ENCODE measurements at places on chromosomes 11 and 22.

DNA sequence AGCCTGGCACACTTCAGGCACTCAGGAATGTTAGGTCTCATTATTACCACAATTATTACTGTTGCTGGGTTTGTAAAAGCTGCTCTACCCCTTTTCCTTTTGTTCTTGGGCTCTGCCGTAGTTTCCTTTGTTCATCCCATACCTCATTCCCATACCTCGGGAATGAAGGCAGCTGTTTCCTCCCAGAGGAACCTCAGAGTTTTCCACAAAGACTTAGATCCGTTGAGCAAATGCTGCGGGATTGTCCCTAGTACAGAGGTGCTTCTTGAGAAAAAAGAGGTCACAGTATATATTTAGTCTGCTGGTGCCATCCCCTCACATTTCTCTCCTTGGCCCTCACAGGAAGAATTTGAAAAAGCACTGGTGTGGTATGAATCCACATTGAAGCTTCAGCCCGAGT, 134.7 kb downstream of the TTC17 start:
- no peak for DNase-seq

GRCh38 chr11:120622189-120622875, 110.8 kb downstream of the GRIK4 start:
- DNase-seq, result no peak

GRCh38 chr22:47019012-47019790, 256.8 kb downstream of the TBC1D22A start:
- no peak for DNase-seq

DNA sequence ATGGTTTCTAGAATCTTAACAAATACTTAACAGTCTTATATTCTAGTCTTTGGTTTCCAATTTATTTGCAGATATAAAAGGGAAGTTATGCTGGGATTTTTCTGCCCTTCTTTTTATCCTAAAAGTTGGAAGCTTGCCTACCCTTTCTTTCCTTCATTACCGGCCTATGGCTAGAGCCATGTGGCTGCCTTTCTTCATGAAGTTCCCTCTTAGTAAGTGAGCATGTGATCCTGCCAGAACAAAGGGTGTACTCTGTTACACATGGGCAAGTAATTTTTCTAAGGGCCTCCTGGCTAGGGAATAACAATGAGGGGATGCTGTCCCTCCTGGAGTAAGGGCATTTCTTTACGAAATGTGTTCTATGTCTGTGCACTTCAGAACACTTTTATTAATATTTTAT, 252.1 kb upstream of the PITPNB start:
- no peak for DNase-seq

GRCh38 chr11:43834286-43834685, 46.3 kb upstream of the ALKBH3 start:
- DNase-seq, result no peak

DNA sequence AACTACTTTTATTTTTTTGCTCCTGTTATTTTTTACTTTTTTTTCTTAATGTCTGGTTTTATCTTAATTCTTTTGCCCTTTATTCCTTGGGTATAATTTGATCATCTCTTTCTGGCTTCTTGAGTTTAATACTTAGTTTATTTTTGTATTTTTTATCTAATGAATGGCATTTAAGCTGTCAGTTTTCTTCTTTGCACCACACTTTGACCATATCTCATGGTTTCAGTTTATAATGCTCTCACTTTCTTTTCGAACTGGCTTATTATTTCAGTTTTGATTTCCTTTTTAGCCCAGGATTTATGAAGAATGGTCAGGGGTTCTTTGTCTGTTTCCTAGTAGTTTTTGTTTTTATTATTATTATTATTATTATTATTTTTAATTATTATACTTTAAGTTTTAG, 48.3 kb downstream of the QSER1 start:
- DNase-seq, result no peak

- DNase-seq, result no peak
Measured at GRCh38 chr11:71456831-71457230, 3.8 kb downstream of the NADSYN1 start.

GRCh38 chr11:119880143-119880542, 151.1 kb upstream of the NECTIN1 start:
- DNase-seq, result no peak

GRCh38 chr11:134592391-134592990, 180.4 kb upstream of the B3GAT1 start:
- peak; percentile 74 for DNase-seq

- no peak for DNase-seq
Measured at GRCh38 chr11:3747704-3748103, 49.6 kb downstream of the NUP98 start.

Data from stimulated activated CD4-positive, alpha-beta T cell treated with anti-CD3 and anti-CD28 coated beads, Interleukin-2, amount 100 ng/mL, for 24 hours (primary cell).